ENCODE measurements at places on chromosomes 13 and 19.
A peak's percentile ranks its signal among the peaks of the same experiment; 100 is the strongest.

DNA sequence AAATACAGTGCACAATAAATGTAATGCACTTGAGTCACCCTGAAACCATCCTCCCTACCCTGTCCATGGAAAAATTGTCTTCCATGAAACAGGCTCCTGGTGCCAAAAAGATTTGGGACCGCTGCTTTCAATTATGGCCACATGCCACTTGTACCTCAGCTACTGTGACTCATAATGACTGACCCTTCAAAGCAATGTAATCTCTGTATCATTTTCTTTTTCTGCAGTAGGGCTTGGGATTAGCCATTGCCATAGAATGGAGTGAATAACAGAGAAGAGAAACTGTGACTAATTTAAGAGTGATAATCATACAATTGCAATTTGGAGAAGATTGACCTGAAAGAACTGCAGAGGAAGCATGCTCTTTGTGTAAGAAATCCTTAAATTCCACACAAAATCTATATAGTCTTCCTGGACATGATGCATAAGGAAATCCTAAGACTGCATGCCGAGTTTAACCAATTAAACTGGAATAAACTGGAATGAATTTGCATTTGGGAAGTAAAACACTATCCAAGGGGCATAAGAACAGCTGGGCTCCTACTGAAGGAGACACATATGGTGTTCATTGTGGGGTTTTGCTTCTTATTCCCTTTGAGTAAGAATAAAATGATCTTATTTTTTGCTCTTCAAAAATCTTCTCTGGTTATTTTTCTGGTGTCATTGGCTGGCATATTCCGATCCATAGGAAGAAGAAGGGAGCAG, 59.5 kb upstream of the SLC7A1 start:
- DNase-seq: no peak

- no peak for DNase-seq
These were observed 1.9 kb downstream of the PRX start for GRCh38 chr19:40411125-40411842.

DNA sequence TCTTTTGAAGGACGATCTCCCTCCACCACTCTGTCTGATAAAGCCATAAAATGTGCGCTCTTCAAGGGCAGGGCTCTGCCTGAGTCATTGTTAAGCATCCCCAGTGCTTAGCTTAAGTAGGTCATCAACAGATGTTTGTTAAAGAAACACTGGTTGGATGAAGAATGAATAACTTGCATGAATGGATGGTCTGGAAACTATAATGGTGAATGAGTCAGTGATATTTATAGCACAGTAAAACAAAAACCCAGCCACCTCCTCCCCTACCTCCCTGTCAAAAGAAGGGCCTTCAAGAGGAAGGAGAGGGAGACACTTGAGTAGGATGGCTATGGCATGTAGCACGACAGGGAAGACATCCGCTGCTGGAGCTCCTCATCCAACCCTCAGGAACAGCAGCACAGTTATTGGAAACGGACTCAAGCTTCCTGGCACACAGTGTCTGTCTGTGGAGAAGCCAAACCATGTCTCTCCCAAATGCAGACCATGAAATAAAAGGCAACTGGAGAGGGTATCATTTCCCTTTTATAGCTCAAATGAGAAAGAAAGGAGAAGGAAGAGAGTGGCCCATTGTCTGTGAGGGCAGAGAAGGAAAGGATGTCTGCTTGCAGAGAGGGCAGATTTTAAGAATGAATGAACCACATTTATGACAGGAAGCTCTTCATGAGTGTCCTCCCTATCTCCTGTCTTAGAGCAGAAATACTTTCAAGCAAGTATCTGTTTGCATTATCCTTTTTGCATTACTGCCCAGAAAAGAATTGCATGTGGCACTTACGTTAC, 183.5 kb upstream of the UBL3 start:
- DNase-seq: no peak

DNA sequence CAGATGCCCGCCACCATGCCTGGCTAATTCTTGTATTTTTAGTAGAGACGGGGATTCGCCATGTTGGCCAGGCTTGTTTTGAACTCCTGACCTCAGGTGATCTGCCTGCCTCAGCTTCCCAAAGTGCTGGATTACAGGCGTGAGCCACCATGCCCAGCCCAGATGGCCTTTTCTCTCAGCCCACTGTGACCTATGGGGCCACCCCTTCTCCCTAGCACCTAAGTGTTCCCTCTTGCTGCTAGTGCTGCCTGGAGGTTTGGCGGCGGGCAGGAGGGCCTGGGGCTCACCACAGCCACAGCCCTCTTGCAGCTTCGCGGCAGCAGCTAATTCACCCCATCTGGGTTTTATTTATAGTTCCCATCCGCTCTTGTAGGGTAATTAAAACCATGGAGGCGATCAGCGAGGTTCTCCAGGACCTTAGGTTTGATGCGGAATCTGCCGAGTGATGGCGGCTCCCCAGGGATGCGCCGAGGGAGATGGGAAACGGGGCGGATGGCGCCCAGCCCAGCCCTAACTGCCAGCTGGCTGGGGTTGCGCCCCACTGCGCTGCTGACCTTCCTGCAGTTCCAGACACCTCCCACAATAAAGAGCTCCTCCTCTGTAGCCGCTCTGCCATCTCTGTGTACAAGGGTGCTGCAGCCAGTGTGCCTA, 3.3 kb downstream of the REX1BD start:
- no peak for DNase-seq

DNA sequence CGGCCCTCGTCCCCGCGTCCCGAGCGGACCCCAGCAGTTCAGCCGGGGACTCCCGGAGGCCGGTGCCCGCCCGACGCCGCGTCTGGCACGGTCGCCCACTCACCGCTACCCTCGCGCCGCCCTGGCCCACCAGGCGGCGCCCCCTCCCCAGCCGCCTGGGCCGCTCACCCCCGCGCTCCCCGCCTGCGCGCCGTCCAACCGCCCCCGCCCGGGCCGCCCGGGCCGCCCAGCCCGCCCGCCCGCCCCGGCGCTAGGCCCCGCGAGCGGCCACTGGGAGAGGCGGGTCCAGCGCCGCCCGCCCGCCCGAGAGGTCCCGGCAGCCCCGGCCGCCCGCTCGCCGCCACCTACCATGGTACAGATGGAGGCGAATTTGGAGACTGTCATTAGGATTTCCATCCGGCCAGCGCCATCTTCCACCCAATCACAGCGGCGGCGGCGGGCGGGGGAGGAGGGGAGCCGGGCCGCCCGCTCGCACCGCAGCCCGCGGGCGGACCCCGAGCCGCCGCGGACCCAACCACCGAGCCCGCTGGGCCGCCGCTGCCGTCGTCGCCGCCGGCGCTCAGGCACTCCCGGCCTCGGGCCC, at the start of gene USP12:
Gene USP12 (minus strand): TSS at position 568 of the 583 bp plus-strand sequence. CDS start 172 bp downstream, at position 396.
- DNase-seq: no peak

- no peak for DNase-seq
These were observed 63.1 kb downstream of the TM9SF2 start for GRCh38 chr13:99564386-99564785.

- DNase-seq: no peak
These were observed 11.2 kb downstream of the PPP6R1 start for GRCh38 chr19:55247621-55248099.

- DNase-seq: no peak
These were observed 9.9 kb downstream of the LMTK3 start for GRCh38 chr19:48501494-48502349.

GRCh38 chr13:66506979-66507378, 723.2 kb downstream of the PCDH9 start:
- DNase-seq: no peak

- no peak for DNase-seq
These were observed 11.5 kb downstream of the MPND start for GRCh38 chr19:4354897-4355296.

DNA sequence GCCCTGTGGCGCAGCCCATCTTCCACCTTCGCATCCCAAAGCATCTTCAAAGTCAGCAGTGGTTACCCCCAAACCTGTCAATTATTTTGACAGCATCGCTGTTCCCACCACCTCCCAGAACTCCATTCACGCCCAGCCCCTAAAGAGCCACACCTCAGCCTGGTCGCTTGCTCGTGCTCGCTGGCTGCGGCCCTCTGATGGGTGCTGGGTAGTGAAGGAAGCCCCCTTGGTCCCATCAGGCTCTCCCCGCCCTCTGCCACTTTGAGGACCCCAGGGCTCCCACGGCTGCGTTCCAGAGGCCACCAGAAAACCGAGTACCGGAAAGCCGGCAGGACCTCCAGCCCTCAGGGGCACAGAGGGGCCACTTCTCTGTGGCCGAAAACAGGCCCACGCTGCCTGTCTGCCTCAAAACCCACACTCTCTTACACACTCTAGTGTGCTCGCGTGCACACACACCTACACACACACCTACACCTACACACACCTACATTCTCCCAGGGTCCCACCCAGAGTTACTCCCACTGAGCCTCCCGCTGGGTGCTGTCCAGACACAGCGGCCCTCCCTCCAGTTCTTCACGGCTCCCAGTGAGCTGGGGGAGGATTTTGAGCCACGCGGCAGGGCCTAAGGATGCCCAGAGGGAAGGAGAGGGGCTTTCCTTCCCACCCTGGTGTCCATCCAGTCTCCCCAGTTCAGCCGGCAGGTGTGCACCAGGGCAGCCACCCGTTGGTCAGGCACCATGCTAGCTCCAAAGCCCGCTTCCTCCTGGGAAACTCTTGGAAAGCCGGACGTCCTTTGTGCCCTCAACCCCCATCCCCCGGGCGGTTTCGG, 1.9 kb downstream of the VSTM2B start:
- no peak for DNase-seq

DNA sequence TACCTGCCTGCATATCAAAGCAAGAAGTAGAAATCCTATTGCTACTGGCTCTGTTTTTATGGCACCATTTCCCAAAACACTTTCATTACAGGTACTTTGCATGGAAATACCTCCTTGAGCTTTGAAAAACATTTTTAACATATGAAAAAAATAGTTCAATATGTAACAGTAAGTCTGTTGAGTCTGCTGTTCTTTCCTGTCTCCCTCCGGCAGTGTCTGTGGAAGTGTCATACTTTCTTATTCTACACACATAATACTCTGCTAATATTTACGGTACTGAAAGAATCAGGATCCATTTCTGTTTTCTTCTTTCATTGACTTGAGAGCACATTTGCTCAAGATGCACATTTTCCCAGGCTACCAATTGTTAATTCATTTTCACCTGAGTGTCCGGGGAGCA, 8.2 kb upstream of the SERTM1 start:
- no peak for DNase-seq

DNA sequence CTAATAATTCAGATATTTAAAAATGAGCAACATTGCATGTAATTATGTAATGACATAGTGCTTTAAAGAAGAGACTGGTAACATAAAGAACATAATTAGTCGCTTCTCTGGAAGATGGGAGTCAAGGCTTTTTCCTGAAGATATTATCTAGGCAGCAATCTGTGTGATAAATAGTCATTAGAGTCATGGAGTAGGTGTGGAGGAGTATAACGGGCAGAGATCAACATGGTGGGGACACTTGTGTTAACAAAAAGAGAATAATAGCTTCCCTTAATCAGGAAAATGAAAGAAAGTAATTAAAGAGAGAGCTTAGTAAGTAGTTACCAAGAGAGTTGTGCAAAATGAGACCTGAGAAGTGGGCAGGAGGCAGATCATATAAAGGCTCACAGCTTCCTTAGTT, 1417.1 kb upstream of the ATXN8OS start:
- no peak for DNase-seq

GRCh38 chr13:59360108-59360507, 803.6 kb downstream of the DIAPH3 start:
- no peak for DNase-seq

- peak; percentile 9 for DNase-seq
These were observed 492 bp downstream of the TMEM147 start for GRCh38 chr19:35545855-35546381.

DNA sequence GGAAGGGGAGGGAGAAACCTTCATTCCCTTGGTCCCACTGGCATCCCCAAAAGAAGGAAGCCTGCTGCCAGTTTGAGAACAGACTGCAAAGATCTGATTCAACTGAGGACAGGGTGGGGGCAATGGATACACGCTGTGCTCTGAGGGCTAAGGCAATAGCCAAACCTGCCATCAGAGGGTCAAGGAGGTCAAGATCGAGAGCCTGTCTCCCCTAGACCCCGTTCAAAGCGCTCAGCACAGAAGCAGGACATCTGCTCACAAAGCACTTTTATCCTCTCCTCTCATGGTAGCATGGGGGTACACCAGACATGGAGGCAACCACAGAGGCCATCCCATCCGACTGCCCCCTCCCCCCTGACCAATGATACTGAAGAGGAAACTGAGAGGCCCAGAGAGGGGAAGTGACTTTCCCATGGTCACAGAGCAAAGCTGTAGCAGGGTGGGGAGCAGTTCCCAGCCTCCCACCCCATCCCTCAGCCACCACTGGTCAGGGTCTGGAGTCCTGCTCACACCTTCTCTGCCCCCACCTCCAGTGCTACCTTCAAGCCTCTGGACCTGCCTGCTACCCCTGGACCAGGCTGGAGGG, 11.1 kb downstream of the POU2F2 start:
- no peak for DNase-seq

- no peak for DNase-seq
These were observed 263.7 kb downstream of the KCTD12 start for GRCh38 chr13:76622315-76623040.

GRCh38 chr13:21849323-21849722, 178.4 kb downstream of the FGF9 start:
- no peak for DNase-seq

GRCh38 chr13:30654430-30654829, 36.7 kb downstream of the USPL1 start:
- no peak for DNase-seq

- no peak for DNase-seq
These were observed 2.6 kb upstream of the DENND1C start for GRCh38 chr19:6484230-6484629.

- no peak for DNase-seq
These were observed 8.7 kb downstream of the BRD4 start for GRCh38 chr19:15323496-15324235.

DNA sequence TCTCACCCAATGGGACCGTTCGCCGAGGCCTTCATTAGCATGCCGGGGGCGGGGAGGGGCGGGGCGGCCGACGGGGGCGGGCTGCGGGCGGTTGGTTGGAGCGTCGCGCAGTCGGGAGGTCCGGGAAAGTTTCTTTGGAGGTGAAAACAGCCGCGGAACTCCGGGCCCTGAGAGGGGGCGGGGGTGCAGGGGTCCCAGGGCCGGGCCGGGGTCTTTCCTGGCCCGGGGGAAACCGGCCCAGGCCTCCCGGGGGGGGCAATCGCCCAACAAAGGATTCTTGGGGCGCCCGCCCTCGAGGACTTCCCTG, at the start of gene HMG20B:
Gene HMG20B (plus strand): TSS at position 90 of the 307 bp plus-strand sequence. CDS start 366 bp downstream, outside the sequence.
- DNase-seq: no peak

DNA sequence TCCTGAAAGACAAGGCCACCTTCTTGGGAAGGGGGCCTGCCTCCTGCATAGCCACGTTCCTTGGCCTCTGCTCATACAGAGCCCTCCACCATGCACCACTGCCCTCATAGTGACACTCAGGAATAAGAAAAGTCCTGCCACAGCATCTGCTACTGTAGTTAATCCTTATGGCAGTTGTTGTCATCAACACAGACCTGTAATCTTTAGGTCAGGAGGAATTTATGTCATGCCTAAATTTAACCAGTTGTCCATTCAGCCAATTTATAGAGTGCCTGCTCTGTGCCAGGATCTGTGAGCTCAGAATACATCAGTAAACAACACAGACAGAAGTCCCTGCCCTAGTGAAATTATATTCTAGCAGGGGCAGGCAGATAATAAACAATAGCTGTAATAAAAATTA, 44.4 kb downstream of the FAM124A start:
- DNase-seq: no peak
